ENCODE measurements at places on chromosomes 2 and 18.

GRCh38 chr2:215071676-215072075 lies 66.8 kb downstream of the ABCA12 start:
- DNase-seq, result no peak

DNA sequence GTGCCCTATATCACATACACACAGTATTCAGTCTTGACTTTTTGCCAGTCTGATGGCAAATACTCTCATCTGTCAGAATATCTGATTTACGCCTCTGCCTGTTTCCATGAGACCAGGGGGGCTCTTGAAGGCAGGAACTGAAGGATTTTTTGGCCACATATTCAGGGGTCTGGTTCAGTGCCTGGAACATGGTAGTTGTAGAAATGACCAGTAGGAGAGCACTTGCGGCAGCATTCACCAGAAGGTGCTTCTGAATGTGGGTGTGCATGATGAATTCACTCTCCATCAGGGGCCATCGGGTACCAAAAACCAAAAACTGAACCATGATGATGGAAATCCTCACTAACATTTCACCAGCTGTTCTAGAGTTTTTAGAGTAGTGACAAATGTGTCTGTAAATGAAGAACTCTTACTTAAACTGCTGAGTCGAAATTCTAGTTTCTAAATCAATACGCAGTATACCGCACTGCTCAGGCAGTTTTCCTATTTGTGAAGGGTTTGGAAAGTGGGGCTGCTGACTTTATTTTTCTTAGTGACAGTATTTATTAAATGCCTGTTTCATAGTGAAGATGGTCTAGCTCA lies 54.6 kb downstream of the MERTK start:
- DNase-seq, result no peak

- DNase-seq, result no peak
These were observed 10.8 kb downstream of the RFX8 start for GRCh38 chr2:101463911-101464641.

DNA sequence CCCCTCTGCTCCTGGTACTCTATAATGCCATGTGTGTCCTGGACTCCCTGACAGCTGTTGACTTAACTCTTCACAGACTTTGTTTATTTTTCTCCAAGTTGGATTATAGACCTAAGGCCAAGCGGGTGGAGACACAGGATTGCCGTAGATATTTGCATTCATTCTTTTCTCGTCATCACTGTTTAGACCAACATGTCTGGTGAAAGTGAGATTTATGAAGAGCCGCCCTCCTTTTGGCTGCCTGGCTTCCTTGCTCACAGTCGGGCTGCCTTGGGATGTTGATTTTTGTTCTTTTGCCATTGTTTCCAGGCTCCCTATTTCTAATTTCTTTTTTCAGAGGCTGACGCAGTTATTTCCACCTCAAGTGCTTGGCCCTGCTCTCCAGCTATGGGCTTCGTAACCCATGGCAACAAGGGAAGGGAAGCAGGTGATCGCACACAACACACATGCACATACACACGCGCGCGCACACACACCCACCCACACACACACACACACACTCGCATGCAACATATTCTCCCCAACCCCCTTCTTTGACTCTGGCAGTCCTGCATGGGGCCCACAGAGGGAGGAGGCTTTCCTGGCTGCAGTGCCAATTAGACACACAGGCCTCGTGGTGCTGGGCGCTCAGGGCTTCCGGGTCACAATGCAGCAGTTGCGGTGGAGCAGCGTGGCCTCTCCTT lies 296.5 kb downstream of the MTX2 start:
- no peak for DNase-seq

DNA sequence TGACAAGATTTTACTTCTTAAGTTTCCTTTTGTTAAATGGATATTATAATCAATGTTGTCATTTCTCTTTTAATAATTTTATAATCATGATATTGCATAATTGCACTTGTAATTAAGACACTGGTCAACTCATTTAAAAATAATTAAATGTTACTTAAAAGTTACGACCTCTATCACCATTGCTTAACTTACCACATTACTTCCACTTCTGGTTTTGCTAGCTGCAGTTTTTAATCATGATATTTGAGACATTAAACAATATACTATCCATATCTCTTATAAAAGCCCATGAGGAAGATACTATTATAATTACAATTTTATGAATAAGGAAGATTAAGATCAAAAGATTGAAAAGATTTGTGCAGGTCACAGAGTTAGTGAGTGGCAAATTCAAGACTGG lies 502.0 kb downstream of the RNF144A start:
- no peak for DNase-seq

DNA sequence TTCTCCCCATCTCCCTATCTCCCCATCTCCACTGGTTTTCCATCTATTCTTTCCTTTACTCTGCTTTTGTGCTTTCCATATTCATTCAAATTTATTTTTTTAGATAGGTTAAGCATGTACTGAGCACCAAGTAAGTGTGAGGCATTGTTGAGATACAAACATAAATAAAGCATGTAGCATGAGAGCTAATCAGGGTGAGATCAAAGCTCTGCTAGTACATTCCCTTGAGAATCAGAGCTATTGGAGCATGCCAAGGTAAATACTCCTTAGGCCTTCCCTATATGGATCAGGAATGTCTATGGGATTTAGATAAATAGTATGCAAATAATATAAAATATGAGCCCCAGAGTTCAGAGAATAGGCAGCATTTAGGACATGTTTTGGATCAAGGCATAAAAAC lies 25.3 kb downstream of the BABAM2 start:
- no peak for DNase-seq

- DNase-seq, result no peak
These were observed 57.3 kb upstream of the FAM117B start for GRCh38 chr2:202577250-202578183.
